ENCODE measurements at places on chromosomes 16 and 17. TPM values are rescaled to one million over a fixed set of nuclear protein-coding genes. Genes with fewer than 3 reads are reported as not detected.

DNA sequence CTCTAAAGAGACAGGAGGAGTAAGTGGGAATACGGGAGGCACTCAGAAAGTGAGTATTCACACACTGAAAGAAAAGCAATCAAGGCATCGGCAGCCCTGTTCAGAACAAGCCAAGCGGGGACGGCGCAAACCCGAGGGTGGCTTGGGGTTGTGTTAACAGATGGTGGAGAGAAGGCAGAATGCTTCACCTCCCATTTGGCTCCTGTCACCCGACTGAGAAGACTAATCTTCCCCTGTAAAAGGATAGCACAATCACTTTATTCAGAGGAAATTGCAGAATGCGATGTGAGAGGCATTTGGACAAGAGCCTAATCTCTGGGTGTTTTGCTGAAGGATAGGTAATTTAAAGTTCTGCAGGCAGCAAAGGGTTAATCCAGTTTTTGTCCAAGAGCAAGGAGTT, 119.3 kb upstream of the WSCD1 start:
- no peak overlapping the region for H3K27ac ChIP-seq
- H3K4me3 ChIP-seq = no peak overlapping the region
- H3K4me1 ChIP-seq = no peaks in the 10 kb centered on the region

GRCh38 chr16:85611444-85612190, 1.5 kb upstream of the GSE1 start:
- no peaks in the 10 kb centered on the region for H3K36me3 ChIP-seq
- H3K4me1 ChIP-seq = peaks cover 22% of the 10 kb centered on the region
- peak overlapping the region; percentile 61 for H3K4me3 ChIP-seq

GRCh38 chr17:7289256-7290032, 5.0 kb downstream of the YBX2 start:
- H3K27ac ChIP-seq = no peak overlapping the region
- H3K27me3 ChIP-seq = peaks cover 49% of the 10 kb centered on the region
- no peaks in the 10 kb centered on the region for H3K36me3 ChIP-seq
- H3K4me1 ChIP-seq = peaks cover 5% of the 10 kb centered on the region
- H3K4me3 ChIP-seq = no peak overlapping the region
- no peak for DNase-seq

PLEKHG4 gene
- total RNA-seq = 18.9 TPM

ZACN gene
- not detected for total RNA-seq

Data from chondrocyte (in vitro differentiated cells).